GF-D8 (cell line): ENCODE measurements at places on chromosomes 3 and 15.

DNA sequence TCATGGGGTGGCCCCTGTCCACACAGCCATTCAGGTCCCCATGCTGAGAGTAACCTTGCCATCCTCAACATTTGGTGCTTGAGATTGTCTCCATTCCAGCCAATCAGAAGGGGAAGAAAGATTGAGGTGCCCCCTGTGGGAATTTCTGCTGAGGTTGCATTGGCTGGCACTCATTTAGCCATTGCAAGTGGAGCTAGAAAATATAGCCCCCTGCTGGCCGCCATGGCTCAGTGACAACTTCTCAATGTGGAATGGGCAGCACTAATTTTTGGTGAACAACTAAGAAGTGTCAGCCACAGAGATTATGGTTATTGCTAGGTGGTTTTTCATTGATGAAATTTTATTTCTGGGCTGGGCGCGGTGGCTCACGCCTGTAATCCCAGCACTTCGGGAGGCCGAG lies 22.0 kb downstream of the COL6A6 start:
- DNase-seq = no peak

DNA sequence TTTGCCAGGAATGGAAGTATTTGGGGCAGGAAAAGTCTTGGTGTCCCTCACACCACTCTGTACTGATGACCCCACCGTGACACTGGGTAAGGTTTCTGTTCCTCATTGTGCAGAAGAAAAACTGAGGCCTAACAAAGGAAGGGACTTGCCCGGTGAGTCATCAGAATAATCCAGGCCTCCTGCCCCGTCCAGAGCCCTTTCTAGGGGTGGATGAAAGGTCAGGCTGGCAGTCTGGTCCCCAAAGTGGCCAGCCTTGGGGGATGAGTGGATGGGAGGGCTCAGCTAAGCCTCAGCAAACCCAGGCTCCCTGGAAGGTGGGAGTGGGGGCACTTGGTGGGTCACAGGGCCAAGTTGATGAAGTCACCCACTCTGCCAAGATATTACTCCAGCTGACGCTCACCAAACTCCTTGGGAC lies 2.3 kb upstream of the DNAH1 start:
- no peak for DNase-seq

- no peak for DNase-seq
Measured at GRCh38 chr3:8617921-8618320, 26.7 kb downstream of the SSUH2 start.

- DNase-seq = peak; percentile 26
Measured at GRCh38 chr3:66582721-66583423, 82.0 kb upstream of the LRIG1 start.

DNA sequence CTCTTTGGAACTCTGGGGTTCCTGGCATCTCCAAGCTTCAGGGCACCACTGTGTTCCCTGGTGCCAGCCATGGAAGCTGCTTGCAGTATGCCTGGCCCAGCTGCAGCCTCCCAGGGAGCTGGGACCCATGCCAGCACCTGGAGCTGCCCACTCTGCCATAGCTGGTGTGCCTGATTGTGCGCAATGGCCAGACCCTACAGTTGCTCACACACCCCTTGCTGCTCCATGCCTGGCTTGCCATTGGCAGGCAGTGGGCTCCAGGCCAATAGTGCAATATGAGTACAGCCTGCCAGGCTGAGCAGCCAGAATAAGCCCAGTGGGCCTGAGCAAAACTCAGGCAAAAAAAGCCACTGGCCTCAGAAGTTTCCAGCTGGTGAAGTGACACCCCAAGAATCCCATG lies 43.8 kb upstream of the LRRFIP2 start:
- DNase-seq = no peak

DNA sequence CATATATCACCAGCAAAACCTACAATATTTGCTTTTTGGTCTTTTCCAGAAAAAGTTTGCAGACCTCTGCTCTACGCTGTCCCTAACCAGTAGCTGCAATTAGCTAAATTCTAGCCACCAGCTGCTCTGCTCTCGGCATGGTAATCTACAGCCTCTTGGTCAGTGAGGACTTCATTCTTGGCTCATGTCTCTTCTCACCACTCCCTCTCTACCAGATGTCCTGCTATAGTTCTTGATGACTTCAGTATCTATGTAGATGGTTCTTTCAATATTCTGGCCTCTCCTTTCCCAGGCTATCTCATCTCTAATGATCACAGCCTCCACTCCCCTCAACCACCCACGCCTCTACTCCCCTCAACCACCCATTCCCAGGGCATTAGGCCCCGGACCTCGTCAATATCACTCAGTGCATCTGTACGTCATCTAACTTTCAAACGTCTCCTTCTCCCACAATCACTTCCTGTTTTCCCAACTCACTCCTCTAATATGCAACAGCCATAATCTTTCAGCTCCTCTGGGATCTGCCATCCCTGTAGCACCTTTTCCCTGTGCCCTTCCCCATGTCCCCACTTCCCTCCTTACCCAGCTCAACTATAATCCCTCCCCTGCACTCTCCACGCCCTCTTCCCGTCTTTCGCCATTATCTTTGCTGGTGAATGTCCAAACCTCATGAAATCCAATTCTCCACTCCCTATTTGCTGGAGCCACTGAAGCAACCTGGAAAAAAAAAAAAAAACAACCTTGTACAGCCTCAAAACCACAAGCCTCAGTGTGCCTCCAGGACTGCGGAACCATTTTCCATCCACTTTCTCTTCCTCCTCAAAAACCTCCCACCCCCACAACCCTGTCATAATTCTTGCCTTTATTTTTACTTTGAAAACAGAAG lies 429.4 kb upstream of the PROK2 start:
- DNase-seq = no peak
